ENCODE measurements at places on chromosomes 16 and 17.

GRCh38 chr17:58344047-58344790, 7.8 kb downstream of the SUPT4H1 start:
- DNase-seq = peak; percentile 85

DNA sequence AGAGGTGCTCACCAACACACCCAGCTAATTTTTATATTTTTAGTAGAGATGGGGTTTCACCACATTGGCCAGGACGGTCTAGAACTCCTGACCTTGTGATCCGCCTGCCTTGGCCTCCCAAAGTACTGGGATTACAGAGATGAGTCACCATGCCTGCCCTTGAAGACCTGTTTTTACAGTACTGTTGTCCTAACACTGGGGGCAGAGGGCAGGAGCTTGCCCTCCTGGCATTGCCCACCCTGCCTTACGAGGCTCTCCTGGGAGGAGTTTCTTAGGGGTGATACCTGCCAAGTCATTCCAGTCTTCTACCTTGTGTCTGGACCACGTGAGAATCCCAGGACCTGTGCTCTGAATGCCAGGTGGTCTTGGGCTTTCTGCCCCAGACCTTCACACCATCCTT, 2.7 kb downstream of the ASPSCR1 start:
- DNase-seq = no peak

DNA sequence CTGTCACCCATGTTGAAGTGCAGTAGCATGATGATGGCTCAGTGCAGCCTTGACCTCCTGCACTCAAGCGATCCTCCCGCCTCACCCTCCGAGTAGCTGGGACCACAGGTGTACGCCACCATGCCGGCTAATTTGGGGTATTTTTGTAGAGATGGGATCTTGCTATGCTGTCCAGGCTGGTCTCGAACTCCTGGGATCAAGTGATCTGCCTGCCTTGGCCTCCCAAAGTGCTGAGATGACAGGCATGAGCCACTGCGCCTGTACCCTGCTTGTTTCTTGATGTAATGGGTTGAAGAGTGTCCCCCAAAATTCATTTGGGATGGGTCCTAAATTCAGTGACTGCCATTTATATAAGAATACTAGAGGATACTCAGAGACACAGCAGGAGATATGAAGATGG, 57.2 kb downstream of the ABCC6 start:
- no peak for DNase-seq

DNA sequence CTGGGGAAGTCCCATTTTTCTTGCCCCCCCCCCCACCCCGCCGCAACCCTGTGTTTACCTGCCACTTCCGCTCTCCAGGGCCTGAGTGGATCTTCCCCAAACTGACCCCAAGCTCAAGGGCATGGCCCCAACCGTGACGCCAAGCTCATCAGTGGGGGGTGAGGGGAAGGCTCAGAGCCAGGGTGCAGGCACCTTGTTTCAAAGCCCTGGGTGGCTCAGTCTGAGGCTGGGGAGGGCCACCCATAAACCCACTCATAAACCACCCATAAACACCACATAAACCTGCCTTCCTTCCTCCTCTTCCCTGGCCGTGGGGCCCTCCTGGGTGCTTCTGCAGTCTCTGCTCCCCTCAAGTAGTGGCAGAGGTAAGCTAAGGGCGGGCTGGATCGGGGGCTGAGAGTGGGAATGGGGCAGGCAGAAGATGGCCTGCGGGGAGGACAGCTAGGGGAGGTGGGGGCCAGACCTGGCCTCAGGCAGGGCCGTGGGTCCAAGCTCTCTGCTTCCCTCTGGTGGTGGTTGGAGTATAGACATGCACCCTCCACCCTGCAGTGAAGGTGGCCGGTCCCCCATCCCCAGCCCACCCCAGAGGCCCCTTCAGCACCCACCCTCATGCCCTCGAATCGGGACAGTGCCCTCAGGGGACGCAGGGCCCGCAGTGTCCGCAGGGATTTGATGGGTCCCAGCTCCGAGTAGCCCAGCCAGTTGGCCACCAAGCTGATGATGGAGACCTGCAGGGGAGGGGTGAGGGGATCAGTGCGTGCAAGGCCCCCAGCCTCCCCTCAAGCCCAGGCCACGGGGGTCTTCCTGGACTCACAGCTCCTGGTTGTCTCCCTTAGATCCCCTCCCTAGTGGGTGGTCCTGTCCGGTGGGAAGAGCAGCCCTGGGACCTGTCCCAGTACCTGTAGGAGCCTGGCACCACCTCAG, 14.6 kb upstream of the CD79B start:
- DNase-seq = peak; percentile 36

GRCh38 chr17:61203671-61204131, 195.9 kb upstream of the TBX2 start:
- DNase-seq = no peak

GRCh38 chr17:44005527-44006271, 1.3 kb downstream of the NAGS start:
- DNase-seq = no peak

GRCh38 chr17:40358323-40359038, 6.1 kb downstream of the GJD3 start:
- DNase-seq = peak; percentile 82

GRCh38 chr17:78414178-78415162, 36.0 kb downstream of the PGS1 start:
- peak; percentile 19 for DNase-seq

GRCh38 chr17:45371414-45372324, 54.8 kb upstream of the MAP3K14 start:
- no peak for DNase-seq

GRCh38 chr17:76868669-76869495, 678 bp downstream of the MGAT5B start:
- no peak for DNase-seq

DNA sequence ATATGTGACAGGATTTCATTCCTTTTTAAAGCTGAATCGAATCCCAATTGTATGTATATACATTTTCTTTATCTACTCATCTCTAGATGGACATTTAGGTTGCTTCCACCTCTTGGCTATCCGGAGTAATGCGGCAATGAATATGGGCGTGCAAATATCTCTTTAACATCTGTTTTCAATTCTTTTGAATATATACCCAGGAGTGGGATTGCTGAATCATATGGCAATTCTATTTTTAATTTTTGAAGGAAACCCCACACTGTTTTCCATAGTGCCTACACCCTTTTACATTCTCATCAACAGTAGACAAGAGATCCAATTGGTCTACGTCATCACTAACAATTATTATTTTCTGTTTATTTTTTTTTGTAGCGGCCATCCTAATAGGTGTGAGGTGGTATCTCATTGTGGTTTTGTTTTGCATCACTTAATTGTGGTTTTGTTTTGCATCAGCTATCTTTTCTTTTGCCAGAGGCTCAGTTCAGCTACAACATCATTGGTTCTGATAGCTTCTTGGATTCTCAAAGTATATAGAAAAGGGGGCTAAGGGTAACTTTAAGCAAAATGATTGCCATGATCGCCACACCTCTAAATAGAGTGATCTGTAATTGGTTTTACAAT, 25.6 kb upstream of the MAP2K6 start:
- no peak for DNase-seq

DNA sequence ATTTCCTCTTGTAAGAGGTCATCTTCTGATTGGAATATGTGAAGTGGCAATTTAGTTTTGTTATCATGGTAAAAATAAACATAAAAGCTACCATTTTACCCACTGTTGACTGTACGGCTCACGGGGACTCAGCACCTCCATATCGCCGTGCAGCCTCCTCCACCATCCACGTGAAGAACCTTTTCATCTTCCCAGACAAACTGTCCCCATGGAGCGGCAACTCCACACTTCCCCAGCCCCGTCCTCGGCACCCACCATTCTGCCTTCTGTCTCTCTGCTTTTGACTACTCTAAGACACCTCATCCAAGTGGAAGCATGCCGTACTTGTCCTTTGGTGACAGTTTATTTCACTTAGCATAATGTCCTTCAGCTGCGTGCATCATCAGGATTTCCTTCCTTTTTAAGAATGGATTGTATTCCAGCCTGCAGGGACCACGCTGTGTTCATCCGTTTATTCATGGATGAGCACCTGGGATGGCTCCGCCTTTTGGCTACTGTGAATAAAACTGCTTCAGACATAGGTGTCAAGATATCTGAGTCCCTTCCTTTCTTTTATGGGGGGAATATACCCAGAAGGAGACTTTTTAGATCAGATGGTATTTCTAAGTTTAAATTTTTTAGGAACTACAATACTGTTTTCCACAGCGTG, 14.3 kb downstream of the FBXO31 start:
- DNase-seq = no peak

- DNase-seq = no peak
These were observed 11.4 kb downstream of the MYL4 start for GRCh38 chr17:47220531-47220999.

DNA sequence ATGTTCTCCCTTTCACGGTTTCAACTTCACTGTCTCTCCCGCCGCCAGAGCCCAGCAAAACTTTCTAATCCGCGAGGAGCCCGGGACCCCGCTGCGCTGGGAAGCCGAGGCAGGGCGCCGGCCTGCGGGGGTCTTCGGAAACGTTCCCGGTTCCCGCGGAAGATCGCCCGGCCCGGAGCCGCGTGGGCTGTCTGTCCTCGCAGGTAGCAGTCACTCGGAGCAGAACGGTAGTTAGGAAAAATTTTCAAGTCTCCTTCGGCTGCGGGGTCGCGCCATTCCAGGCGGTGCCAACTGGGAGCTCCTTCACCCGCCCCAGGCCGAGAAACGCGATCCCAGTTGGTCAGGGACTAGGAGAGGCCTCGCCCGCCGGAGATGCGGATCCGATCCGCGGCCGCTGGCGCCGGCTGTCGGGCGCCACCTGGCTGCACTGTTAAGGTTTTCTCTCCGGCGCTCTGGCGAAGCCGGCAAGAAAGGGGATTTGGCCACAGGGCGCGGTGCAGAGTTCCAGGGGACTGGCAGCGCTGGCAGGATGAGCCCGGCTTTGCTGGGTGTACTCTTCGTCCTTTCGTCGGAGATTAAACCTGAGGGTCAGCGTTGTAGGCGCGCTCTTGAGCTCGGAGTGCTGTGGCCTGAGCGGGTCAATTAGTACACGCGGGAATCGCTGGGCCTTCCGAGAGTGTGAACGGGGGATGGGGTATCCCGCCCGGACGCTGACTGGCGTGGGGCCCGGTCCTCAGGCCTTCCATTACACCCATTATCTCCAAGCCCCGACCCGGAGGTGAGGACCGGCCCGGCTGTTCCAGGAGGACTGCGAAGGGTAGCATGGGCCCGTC, 135.4 kb downstream of the KCNJ12 start:
- peak; percentile 20 for DNase-seq

GRCh38 chr16:68563631-68564381, 24.7 kb downstream of the ZFP90 start:
- DNase-seq = no peak

DNA sequence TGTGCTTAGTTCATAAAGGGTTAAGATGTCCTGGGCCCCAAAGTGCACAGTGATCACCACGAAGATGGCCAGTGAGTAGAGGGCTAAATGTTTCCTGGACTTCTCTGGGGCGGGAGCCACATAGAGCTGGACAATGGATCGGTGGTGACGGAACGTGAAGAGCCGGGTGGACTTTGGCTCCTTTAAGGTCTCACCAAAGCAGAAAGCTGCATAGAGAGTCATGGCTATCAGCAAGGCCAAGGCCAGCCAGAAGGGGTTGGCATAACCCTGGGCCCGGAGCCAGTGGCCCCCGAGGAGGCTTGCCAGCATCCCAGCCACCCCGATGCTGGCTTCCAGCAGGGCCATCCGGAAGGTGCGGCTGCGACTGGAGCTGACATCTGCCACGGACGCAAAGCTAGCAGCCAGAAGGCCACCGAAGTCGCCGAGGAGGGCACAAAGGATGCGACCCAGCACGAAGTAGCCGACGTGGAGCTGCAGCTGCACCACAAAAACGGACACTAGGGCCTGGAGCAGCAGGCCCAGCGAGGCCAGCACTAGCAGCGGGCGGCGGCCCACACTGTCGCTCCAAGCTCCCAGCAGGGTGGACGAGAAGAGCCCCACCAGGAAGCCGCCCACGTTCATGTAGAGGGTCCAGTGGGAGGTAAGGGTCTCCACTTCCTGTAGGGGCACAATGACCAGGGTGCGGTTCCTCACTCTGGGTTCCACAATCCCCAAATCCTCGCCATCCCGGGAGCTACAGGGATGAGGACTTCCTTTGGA, 1.0 kb downstream of the SLC46A1 start:
- no peak for DNase-seq

Data from effector memory CD4-positive, alpha-beta T cell (primary cell).